ENCODE measurements at places on chromosomes 12 and 14. TPM values are rescaled to one million over a fixed set of nuclear protein-coding genes. Genes with fewer than 3 reads are reported as not detected.

- DNase-seq: no peak
Measured at GRCh38 chr12:12716151-12716792, 896 bp upstream of the CDKN1B start.

DNA sequence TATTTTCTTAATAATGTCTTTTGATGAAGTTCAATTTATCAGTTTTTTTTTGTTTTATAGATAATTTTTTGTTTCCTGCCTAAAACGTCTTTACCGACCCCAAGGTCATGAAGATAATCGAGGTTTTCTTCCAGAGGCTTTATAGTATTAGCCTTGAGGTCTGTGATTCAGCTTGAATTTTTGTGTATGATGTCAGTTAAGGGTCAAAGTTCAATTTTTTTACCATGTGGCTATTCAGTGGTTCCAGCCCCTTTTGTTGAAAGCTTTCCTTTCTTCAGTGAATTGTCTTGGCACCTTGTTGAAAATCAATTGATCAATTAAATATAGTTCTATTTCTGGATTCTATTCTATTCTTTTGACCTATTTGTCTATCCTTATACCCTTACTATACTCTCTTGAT, 3.2 kb upstream of the MGST1 start:
- no peak for DNase-seq

- DNase-seq: no peak
Measured at GRCh38 chr12:122063694-122064024, 14.9 kb upstream of the MLXIP start.

Gene TOMM20L
- not detected for total RNA-seq
